ENCODE measurements at places on chromosomes 6 and 20. TPM values are rescaled to one million over a fixed set of nuclear protein-coding genes. Genes with fewer than 3 reads are reported as not detected.

DNA sequence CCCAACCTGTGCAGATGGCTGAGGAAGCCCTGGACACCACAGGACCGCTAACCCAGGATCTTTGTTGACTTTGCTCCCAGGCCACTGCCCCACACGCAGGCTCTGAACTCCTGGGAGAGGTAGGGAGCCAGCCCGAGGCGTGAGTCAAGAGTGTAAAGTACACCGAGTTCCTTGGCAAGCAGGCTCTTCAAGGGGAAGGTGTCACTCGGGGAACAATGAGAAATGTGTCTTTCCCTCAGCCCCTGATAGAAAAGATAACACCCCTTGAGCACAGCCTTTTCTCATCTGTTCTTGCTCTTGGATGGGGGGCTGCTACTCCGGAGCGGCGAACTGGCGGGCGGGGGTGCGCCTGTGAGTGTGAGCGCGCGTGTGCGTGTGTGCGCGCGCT is 472 bp upstream of the EDN3 start:
- no peak for DNase-seq

Gene ENPP3
- total RNA-seq: 0.15 TPM

DNA sequence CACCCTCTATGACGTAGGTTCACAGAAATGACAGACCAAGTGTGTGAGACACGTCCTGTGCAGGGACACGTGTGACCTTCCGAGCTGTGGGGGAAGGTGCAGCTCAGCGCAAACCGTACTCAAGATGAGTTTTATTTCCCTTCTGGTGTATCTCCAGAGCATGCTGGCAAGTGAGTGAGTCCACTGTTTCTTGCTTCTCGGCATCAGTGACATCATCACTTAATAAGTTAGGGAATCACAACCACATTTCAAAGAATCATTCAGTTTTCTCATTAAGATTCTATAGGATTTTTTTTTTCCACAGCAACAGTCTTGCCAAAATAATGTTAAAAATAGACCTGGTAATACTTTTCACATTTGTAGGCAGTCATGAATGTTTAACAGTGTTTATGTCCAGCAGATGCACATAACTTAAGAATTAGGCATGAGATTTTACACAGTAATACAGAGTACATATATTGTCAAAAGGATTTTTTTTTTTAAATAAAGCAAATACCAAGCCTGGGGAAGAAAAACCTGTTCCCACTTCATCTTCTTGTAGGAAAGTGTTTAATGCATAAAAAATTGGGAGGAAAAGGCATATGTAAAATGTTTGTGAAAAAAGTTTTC is 417.8 kb downstream of the CDC5L start:
- no peak for DNase-seq

Gene CGA
- not detected for total RNA-seq

DNA sequence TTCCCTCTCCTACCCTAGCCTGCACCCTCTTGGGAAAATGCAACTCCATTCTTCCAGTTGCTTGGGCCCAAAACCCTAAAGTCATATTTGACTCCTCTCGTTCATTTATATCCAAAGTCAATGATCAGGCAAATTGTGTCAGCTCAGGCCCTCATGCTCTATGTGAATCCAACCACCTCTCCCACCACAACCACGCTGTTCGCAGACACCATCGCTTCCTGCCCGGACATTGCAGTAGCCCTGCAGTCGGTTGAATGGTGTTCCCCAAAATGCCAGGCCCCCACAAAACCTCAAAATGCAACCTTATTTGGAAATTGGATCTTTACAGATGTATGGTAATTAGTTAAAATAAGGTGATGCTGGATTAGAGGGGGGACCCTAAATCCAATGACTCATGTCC is 98.3 kb downstream of the PREX1 start:
- no peak for DNase-seq

GRCh38 chr20:22946596-22946995 is 88.5 kb upstream of the SSTR4 start:
- no peak for DNase-seq

GRCh38 chr6:113142671-113143174 is 714.4 kb upstream of the MARCKS start:
- DNase-seq: no peak

DNA sequence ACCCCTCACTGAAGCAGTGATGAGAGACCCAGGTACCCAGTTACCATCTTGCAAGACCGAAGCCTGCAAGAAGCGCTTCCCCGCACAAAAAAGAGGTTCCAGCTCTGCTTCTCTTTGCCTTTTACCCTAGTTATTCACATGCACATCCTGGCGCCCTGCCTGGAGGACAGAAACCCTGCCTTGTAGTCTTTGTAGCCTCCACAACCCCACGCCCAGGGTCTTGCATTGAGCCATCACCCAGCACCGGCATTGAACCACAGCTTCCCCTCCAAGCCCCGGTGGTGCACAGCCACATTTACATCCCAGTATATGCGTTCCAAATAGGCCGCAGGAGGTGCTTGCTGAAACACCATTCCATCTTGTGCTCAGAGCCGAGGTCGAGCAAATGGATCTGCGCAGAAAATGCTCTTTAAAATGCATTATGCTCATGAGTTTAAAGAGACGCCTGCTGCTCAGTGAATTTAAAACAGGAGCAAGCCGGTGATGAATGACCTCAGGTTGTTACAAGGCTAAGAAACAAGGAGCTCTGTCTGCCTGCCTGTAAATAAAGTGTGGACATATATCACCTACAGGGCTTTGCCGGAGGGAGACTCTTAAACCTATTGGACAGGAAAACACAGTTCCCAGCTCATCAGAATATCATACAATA is 61.7 kb downstream of the GNAS-AS1 start:
- DNase-seq: no peak

Gene FAM209B
- total RNA-seq: 0.92 TPM

DNA sequence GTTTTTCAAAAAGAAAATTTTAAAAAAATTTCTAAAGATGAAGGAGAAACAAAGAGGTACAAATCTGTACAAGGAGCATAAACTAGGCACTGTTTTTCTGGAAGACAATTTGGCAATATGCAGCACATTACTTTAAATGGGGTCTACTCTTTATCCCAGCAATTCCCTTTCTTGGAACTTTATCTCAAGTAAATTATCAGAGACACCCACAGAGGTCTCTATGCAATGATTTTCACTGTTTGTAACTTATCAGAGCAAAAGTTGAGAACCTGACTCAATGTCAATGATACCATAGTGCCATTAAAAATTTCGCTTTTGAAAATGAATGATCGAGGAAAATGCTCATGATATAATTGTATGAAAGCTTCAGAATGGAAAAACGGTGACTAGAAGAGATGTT is 35.7 kb downstream of the SLC22A23 start:
- no peak for DNase-seq

Data from H9 (cell line).